ENCODE measurements at places on chromosomes 1 and 21.

DNA sequence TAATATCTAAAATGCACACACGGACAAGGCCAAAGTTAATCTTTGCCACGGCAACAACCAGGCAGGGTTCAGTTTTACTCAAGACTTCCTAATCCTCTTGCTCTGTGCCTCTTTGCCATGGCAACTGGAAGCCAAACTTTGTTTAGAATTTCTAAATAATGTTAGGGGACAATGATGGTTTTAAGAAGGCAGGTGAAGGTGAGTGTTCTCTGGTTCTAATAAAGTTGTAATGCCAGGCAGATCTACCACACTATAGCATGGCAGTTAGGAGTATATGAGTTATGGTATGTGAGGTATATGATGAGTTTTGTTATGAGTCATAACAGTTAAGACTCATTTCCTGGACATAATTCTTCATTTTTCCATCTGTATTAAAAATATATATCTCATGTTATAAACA lies 2.7 kb downstream of the PTPRC start:
- DNase-seq: no peak

DNA sequence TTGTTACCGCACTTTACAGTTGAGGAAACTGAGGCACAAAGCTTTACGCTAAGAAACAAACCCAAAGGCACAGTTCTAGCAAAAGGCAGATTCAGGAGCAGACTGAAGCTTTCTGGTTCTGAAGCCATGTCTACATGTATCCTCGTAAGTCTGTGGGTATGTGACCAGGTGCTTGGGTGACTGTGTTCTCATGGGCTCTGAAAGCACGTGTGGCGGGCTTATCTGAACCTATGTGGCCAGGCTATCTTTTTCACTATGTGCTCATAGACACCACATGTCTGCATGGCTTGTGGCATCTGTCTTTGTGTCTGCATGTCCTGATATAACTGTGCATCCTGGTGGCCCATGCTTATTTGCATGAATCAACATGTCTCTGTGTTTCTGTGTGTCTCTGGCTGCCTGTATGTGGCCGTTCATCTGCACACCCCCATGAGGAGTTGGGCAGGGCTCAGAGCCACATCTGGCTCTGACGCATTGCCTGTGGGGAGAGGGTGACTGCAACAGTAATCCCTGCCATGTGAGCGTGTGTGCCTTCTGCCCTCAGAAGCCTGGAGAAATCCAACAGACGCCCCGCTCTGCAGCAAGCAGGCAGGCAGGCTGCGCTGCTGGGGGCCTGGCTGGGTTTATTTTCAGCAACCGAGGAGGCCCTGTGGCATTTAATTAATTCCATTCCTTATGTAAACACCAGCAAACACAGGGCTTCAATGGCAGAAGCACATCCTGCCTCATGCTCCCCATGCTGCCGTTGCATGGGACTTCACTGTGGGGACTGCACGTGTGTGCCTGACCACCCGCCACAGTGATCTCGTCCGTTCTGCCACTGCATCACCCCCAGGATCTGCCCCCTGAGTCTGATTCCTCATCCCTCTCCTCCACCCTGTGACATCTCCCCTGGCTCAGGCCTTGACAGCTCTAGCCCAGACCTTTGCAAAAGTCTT lies 115.4 kb downstream of the TRABD2B start:
- no peak for DNase-seq

- no peak for DNase-seq
These were observed 304.9 kb upstream of the USP24 start for GRCh38 chr1:55519937-55520683.

DNA sequence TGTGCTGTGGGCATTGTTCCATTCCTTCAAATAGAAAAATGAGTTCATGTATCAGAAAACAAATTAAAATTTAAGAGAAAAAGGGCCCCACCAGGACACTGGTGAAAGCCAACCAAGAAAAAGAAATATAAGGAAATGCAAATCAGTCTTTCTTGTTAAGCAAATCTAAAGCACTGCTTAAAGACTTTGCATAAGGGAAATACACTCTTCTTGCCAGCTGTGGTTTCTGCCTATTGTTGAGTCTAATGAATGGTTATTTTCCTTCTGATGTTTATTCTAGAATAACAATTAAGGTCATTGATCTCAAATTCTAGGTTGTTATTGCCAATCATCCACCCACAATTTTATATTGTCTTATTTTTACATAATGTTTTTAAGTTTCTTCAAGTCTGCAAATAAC lies 158.6 kb upstream of the SNX7 start:
- DNase-seq: no peak
